ENCODE measurements at places on chromosomes 4 and X. TPM values are rescaled to one million over a fixed set of nuclear protein-coding genes. Genes with fewer than 3 reads are reported as not detected.

The NEUROG2 gene
- not detected for total RNA-seq

The ARX gene
- total RNA-seq, result not detected

The CUL4B gene
- total RNA-seq, result 9.6 TPM

The GUCY2F gene
- total RNA-seq, result under 0.01 TPM

The ARHGEF38 gene
- total RNA-seq, result 0.26 TPM

The PRSS12 gene
- total RNA-seq, result 24.2 TPM

The ASB9 gene
- not detected for total RNA-seq

The CSAG3 gene
- not detected for total RNA-seq

The FGF16 gene
- total RNA-seq, result not detected

The ZMYM3 gene
- total RNA-seq, result 1.6 TPM

The CFAP99 gene
- total RNA-seq, result not detected

The ANTXR2 gene
- 35.5 TPM for total RNA-seq

The SLC25A31 gene
- total RNA-seq, result not detected
